Activated T-helper 1 cell treated with anti-CD3 and anti-CD28 coated beads, Interleukin-12 subunit alpha, Interleukin-12 subunit beta, Interleukin-2, Interleukin-4 antibody, amounts not matched to agents 30 ng/mL and 10 ng/mL and 1 ng/mL, durations not matched to agents 14 hours and 24 hours and 36 hours (primary cell): ENCODE measurements at places on chromosomes 2 and 18.

DNA sequence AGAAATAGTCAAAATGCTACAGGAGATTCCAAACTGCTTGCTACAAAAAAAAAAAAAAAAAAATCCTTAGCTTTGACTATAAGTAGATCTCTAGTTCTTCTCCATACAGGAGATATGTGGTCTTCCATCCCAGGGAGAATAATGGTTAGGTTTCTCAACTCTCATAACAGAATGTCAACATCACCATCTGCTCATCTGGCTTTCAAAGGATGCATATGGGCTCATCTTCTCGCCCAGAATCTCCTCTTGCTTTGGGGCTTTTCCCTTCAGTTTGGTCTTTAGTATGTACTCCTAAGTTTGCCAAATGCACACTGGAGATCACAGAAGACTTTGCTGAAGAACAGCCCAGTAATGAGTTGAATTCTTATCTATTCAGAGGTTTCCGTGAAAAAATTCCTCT lies 240.7 kb downstream of the NRXN1 start:
- DNase-seq: no peak

DNA sequence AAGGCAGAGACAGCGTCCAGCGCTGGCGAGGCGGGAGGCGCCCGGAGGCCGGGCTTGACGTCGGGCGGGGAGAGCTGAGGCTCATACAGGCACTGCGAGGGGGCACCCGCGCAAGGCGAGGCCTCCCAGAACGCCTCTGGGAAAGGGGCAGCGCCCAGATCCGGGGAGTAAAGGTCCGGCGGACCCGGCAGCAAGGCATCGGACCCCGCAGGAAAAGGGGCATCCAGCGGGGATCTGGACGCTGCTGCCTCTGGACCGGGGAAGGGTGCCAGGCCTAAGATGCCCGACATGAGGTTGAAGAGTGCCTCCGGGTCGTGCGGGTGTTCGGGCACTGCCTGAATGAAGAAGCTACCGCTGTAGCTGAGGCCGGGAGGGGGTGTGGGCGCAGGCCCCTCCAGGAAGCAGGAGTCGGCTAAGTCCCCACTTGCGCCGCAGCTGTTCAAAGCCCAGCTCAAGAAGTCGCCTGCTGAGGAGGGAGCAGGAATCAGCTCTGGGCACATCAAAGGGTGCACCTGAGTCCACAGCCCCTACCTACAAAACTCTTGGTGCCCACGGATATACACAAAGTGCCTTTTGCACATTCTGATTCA lies 937 bp downstream of the EGR4 start:
- no peak for DNase-seq

DNA sequence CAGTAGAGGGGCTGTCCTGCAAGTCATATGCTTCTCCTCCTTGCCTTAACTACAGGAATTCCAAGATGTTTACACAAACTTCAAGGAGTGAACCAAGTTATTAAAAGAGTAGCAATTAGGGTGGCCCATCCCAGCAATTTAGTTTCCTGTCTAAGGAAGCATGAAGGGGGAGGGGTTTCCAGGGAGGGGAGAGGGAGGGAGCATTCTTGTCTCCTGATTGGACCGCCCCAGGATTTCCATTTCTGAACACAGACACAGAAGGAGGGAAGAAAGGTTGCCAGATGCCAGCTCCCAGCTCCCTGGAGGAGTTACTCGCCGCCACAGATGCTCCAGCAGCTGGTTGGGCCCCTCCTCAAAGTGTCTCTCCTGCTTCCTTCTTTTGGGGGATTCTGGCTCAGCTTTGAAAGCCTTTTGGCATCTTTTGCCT lies 107.6 kb downstream of the TRIB2 start:
- DNase-seq: no peak

- DNase-seq: no peak
These were observed 20.8 kb downstream of the LDLRAD4 start for GRCh38 chr18:13239171-13239956.

GRCh38 chr2:201275990-201276389 lies 15.7 kb downstream of the CASP8 start:
- DNase-seq: no peak

GRCh38 chr2:187644981-187645380 lies 90.7 kb upstream of the TFPI start:
- no peak for DNase-seq

DNA sequence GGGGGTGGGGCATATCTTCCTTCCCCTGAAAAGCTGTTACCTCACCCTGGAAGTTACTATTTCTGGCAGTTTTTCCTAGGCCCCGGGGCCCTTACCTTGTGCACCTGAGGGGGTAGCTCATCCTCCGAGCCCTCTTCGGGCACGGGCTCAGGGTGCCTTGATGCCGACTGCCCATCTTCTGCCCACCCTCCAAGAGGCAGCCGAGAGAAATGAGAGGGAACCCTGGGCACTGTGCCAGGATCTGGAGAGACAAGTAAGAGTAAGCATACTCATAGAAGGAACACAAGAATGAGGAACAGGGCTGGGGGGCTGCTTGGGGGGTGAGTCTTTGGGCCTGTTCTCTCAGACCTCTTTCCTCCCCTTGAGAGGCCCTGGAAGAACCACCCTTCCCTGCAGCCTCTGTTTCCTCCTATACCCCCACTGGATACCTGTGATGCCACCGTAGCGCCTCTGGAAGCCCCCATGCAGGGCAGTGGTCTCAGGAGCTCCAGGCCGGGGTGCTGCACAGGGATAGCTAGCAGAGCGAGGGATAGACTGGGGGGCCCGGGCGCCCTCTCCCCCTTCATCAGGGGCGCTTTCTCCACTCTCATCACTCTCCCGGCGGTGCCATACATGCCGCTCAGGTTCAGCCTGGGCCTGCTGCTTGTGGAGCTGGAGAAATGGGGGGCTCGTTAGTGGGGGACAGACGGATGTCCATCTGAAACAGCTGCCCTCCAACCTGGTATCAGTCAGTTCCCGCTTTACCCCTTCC lies 2.1 kb upstream of the ABCB6 start:
- no peak for DNase-seq

- no peak for DNase-seq
These were observed 214.6 kb downstream of the TTC32 start for GRCh38 chr2:19687017-19687659.

GRCh38 chr2:182941919-182942318 lies 75.5 kb upstream of the FRZB start:
- DNase-seq: no peak

DNA sequence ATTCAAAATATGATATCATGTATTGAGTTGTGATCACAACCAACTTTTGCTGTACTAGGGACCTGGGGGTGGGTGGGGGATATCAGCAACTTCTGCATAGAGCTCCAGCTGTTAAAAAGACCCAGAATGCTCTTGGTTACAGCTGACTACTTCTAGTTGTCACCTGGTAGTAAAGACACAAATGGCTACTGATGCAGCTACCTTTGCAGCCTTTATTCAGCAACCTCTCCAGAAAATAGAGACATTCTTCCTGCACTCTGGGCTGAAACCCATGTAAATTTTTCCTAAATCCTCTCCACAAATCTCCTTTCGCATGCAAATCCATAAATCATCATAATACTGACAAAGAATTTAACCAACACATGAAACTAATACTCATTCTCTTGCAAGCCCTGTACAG lies 238.3 kb downstream of the TCF4 start:
- DNase-seq: no peak

DNA sequence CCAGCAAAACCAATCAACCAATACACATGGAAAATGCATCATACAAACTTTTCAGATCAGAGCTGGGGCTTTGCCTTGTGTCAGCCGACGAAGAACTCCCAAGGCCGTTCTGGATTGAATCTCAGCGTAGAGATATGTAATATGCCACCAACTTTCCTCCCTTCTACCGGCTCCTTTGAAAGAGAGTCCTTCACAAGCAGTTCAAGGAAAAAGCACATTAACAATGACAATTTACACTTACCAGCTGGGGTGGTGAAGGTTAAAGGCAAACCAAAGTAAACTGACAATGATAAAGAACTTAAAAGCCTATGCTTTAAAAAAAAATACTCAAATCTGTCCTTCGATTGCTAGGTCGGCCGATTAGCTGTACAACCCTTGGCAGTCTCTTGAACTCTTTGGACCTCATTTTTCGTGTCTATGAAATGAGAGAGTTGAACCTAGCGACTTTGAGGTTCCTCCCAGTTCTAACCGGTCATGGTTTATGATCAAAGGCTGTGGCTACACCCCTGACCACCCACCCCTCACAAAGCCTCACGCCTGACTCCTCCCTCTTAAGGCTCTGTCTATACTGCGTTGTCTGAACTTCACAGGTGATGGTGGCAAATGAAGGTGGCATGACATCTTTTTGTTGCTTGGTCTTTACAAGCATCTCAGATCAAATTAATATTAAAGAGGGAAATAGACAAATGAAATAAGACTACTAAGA lies 46.2 kb downstream of the BCL2 start:
- DNase-seq: no peak

- DNase-seq: no peak
These were observed 11.3 kb upstream of the ERBB4 start for GRCh38 chr2:212549941-212550340.

GRCh38 chr2:40700231-40700954 lies 248.5 kb upstream of the SLC8A1 start:
- DNase-seq: no peak

DNA sequence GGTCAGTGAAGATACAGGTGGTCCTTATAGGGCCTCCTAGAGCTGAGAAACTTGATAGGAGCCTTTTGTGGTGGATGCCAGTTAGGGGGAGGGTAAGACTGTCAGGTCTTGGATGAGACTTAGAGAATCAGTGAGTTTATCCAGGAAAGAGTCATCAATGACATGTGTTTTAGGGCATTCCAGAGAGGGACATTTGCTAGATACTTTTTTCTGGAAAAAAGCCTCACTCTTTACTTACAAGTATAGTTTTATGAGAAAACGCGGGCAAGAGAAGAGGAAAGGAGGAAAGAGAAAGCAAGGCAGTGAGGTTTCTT lies 24.5 kb upstream of the MSGN1 start:
- no peak for DNase-seq

DNA sequence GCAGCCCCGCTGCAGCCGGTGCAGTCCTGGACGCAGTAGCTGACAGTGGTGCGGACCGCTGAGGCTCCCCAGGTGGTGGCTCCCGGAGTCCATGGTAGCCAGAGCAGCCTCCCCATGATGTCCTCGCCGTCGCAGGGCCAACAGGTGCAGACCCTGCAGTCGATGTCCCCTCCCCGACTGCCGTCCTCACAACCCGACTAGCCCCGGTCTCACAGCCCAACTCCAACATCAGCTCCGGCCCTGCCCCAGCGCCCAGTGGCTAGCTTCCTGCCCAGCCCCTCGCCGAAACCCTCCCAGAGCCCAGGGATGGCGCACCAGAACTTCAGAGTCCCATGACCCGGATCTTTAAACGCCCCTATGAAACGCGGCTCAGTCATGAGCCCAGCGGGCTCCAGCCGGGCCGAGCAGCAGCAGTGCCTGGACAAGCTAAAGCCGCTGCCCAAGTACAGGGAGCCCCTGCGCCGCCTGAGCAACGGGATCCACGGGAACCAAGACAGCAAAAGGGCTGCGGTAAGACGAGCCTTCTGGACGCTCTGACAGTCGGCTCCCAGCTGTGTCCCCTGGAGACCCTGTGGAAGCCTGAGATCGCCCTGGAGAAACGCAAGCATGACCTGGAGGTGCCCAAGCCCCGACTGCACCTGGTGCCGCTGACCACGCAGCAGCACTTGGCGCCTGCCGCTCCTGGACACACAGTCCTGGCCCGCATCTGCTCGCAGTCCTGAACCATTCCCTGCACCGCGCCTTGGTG lies 53.8 kb upstream of the TUBA3E start:
- DNase-seq: no peak
